ENCODE measurements at places on chromosomes 1 and 21.

DNA sequence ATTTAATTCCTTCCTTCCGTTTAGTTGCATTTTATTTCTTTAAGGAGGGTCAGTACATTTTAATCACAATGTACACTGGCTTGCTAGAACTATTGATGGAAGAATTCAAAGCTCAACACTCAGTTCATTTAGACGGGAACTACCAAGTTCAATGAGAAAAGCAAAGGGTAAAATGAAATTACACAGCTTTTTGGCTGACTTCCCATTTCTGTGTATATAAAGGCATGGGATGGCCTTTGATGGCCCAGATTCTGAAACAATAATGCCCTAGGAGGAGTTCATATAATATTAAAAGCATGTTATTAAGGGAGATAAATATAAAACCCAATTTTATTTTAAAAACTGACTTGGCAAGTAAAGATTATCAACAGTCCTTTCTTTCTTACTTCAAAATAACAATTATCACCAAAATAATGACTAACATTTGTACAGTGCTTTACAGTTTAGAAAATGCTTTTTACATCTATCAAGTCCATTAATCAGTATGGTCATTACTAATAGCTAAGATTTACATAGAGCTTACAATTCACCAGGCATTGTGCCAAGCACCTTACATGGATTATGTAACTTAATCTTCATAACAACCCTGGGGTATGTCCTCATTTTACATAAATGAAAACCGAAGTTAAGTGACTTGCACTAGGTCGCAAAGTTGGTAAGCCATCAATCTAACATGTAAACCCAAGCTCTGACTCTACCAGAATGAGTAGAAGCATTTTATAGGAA, 402.4 kb downstream of the OMA1 start:
- DNase-seq = no peak

GRCh38 chr1:157099633-157100009, at the start of gene ETV3L:
ETV3L (minus strand) TSS chr1:157099808; CDS start chr1:157099523, 285 bp downstream.
- DNase-seq = no peak

DNA sequence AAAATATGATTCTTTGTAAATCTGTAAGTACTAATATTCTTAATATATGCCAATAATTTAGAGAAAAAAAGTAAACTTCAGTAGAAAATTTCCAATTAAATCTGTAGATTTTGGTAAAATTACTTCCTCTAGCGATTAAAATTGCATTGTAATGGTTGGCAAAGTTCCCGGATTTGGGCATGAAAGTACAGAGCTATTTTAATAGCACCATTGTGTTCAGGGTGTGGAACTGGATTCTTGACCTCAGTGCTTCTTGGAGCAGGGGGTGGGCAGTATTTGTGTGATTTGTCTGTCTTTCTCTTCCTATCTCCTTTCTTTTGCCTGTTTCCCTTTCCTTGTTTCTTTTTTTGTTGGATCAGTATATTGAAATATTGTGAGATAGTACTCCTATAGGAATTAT, 72.1 kb downstream of the DNM3 start:
- no peak for DNase-seq

DNA sequence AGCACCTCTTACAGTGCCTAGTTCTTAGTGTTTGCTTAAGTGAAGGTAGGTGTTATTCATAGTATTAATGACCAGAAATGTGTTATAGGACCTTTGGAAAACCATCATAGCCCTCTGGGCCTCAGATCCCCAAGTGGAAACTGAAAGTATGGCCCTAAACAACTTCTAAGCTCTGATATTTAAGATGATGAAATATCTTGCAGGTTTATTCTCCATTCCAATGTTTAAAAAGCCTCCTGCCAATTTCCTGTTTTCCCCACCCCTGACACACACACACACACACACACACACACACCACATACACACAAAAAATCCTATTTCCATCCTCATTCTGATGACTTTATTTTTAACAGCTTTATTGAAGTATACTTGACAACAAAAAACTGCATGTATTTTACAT, 108.2 kb downstream of the DIRAS3 start:
- no peak for DNase-seq

DNA sequence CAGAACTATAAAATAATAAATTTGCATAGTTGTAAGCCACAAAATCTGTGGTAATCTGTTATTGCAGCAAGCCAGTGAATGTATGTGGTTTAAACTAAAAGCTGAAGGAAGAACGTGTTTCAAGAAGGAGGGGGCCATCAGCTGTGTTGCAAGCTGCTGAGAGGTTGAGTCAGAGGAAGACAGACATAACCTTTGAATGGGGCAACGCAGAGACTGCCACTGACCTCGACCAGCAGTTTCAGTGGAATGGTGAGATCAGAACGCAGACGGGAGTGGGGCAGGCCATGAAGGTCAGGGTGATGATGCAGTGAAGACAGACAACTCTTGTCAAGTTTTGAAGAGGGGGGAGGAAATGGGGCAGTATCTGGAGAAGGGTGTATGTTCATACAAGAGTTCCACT, 23.2 kb upstream of the QSOX1 start:
- DNase-seq = peak; percentile 60

DNA sequence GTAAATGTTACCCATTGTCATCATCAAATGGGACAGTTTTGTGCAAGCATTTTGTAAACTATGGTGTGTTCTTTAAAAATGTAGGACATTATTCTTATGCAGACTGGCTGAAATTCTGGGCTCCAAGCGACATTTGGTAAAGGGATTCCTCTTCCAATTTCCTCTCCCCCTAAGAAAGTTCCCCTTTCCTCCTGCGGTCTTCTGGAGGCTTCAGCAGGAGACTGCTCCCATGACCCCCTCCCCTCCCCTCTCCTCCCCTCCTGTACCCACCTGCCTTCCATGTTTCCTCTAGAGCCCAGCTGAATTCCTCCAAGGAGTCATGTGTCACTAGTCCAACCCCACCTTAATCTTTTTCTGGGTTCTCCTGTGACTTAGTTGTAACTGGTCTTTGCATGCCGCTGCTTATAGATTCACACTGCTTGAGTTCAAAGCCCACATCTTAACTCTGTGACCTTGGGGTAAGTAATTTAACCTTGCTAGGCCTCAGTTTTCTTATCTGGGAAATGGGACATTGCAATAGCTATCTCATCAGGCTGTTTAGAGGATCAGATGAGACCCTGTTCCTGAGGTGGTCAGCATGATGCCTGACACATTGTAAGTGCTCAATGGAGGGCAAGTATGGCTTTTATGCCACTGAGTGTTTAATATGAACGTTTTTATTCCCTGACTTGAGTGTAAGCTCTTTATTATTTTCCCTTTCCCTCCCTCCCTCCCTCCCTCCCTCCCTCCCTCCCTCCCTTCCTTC, 69.9 kb upstream of the WDR26 start:
- DNase-seq = no peak

DNA sequence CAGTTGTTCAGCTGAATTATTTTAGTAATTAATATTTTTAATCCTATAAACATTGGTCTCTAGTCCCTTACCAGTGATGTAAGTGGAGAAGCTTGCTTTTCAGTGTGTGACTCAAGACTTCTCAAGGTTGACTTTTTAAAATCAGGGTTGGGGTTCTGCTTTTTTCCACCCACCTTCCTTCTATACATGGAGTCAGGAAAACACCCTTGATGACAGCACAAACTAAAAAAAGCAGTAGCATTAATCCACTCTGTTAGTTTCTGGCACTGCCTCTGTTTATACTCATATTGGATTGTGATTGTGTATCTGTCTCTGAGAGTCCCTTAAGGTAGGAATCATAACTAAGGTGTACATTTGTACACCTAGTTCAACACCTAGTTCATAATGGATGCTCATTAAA, 8.3 kb upstream of the PLEKHO1 start:
- DNase-seq = no peak

- DNase-seq = no peak
These were observed 248.6 kb downstream of the TBX15 start for GRCh38 chr1:118739501-118739900.

DNA sequence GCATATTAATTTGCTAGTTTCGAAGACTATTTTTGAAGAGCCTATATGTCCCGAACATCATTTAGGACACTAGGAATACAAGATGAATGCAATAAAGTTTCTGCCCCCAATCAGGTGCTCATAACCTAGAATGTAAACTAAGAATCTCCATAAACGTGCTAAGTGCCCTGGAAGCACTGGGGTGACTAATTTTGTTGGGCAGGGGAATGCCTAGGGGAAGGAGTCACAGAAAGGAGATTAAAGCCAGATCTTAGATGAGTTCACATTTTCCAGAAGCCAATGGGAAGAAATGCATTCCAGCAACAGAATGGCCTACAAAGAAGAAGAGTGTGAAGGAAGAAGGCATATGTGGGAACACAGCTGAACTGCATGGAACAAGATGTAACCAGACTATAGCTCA, 19.5 kb downstream of the SCYL3 start:
- no peak for DNase-seq

DNA sequence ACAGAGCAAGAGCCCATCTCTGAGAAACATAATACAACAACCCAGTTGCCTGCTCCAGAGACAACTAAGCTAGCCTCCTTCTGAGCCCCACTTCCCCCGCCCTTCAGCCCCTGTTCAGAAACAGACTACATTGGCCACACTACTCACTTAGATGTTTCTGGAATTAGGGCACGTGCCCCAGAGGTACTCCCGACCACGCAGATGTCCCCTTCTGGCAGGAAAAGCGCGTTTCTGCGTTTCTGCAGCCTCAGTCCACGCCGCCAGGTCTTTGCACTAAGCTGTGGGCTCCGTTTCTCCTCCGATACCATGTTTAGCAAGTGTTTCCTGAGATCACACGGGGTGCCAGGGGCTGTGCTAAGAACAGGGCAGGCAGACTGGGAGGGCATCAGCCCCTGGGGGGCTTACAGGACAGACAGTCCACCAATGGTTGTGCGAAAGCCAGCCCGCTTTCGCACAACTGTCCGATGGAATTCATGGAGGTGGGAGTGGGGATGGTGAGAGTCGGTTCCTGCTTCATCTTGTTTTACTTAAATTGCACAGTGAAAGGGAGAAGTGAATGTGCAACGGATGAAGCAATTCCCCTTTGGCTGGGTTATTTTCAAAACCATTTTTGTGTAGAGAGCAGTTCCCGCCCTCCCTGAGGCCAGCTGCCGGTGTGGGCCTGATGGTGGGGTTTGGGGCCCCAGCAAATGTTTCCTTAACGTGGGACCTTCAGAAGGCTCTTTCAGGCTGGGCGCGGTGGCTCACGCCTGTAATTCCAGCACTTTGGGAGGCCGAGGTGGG, 2.7 kb downstream of the PIK3CD start:
- peak; percentile 63 for DNase-seq

GRCh38 chr1:110464340-110464739, 13.4 kb downstream of the PROK1 start:
- DNase-seq = no peak

DNA sequence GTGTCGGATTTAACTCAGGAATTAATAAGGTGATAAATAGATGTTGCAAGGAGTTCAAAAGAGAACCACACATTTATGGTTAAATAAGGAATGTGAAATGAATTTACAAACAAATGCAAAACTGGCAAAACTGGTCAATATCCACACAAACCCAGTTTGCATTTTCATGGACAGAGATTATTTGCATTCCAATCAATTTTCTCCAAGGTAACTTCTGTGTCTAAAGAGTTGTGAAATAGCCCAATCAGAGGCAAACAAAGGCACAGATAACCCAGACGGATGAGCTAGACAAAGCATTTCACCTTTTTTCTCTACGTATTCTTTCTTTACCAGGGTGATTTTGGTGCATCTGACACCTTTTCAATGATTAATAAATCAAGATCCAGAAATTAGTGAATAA, 63.9 kb downstream of the MAP3K7CL start:
- DNase-seq = no peak

GRCh38 chr1:226619031-226619430, 70.5 kb downstream of the STUM start:
- DNase-seq = no peak

GRCh38 chr1:38190983-38191382, 144.4 kb upstream of the POU3F1 start:
- no peak for DNase-seq

DNA sequence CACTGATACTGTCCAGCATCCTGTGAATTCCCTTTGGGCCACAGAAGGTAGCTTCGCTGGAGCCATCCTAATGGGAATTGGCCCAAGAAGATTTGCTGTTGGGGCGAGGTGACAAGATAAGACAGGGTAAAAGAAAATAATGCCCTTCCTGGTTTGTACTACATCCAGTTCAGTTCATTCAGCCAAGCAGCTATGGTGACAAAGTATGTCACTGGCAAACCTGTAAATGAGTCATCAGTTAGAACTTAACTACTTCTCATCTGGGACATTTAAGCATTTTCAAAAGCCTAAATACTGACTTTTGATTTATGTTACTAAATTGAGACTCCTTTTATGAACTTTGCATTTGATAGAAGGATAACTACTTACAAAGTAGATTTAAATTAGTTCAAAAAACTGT, 54.2 kb downstream of the WDR64 start:
- no peak for DNase-seq

DNA sequence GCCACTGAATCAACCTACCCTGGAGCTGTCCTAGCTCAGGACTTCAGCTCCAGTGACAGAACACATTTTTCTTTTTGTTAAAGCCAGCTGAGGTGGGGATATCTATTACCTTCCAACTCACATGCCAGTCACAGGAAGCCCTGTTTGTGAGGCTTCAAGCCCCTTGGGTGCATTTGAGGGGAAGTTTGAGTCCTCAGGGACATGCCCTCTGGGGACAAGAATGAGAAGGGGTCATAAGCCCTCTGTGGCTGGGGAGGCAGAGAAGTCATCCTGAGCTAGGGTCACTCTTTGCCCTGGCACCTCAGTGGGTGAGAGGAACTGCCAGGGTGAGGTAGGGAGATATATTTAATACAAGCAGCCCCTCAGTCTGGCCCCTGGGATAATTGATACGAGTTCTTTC, 33.5 kb upstream of the CLDN14 start:
- DNase-seq = no peak

- peak; percentile 88 for DNase-seq
These were observed 2.1 kb downstream of the FHAD1 start for GRCh38 chr1:15249081-15249480.

DNA sequence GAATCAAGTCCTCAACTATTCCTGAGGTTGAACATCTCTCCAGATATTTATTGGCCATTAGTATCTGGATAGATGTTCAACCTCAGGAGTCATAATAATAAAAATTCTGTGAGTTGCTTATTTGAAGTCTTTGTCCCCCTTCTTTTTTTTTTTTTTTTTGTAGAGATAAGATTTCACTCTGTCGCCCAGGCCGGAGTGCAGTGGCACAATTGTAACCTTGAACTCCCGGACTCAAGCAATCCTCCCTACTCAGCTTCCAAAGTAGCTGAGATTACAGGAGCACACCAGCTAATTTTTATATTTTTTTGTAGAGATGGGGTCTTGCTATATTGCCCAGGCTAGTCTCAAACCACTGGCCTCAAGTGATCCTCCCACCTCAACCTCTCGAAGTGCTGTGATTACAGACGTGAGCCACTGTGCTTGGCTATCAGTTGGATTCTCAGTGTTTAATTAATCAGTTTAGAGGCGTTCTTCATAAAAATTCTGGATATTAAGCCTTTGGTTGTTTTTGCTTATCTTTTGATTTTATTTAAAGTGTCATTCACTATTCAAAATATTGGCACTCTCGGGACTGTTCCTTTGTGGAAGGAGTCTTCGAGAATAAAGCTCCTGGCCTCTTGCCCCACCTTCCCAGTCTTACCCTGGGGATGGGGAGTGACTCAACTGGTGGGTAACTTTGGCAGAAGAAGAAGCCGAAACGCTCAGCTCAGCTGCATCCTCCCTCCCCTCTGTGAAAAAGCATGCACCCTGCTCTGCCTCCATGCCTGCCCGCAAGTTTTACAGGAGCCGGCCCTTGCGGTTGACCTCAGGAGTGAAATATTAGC, 11.2 kb upstream of the HYI start:
- DNase-seq = no peak

- no peak for DNase-seq
These were observed 100.4 kb downstream of the SPATA6 start for GRCh38 chr1:48371598-48371997.

- no peak for DNase-seq
These were observed 16.7 kb downstream of the KDM1A start for GRCh38 chr1:23035823-23036452.

GRCh38 chr1:66090859-66091457, 298.3 kb downstream of the PDE4B start:
- DNase-seq = no peak

Data from activated CD4-positive, alpha-beta T cell treated with anti-CD3 and anti-CD28 coated beads for 36 hours (primary cell).